ENCODE measurements at places on chromosomes 5 and 9.

DNA sequence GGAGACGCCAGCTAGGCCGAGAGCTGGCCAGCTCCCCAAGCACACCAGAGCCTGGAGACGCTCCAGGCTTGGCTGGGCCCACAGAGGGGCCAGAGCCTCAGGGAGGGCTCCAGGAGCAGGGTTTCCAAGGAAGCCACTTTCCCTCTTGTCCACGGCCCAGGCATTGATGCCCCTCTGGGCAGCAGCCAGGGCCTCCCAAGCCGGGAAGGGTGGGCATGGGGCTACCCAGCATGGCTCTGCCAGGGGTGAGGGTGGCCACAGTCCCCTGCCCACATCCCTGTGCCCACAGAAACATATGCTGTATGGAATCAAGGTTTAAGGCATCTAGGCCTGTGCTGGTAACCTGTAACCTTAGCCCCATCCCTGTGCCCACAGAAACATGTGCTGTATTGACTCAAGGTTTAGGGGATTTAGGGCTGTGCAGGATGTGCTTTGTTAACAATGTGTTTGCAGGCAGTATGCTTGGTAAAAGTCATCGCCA, 1.5 kb upstream of the DPP7 start:
- no peak for DNase-seq

DNA sequence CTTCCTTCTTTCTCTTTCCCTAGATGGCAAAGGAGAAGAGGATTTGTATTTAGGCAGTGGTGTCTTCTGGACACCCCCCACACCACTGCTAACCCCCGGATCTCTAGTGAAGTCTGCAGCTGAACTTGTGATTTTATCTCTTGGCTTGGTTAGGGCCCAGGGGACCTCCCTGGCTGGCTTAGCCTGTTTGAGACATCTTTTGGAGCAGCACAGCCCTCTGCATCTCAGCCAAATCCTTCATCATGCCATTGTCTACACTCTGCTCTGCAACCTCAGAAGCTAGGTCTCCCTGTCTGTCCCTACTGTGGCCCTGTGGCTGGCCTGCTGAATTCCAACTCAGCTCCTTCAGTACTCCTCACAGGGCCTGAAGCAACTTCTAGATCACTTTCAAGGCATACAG, 81.7 kb downstream of the MUSK start:
- DNase-seq = no peak

- DNase-seq = no peak
Observed at GRCh38 chr5:54904425-54904824, 81.0 kb downstream of the ESM1 start.

GRCh38 chr5:135476615-135477581, 24.7 kb upstream of the TIFAB start:
- no peak for DNase-seq

- DNase-seq = no peak
Observed at GRCh38 chr5:26737348-26738265, 300.8 kb downstream of the CDH9 start.

DNA sequence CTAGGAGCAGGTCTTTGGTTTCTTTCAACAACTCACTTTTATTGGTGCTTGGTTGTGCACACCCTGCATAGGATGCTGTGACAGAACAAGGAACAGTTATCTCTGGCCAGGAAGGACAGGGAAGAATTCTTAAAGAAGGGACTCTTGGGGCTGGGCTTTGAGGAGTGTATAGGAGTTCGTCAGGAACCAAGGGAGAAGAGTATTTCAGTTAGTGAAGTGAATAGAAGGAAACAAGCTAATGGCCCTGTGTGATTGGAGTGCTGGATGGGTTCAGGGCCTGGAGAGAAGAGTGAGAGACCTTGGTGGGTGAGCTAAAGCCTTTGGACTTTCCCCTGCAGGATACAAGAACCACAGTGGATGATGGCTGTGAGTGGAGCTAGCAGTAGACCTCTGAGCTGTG, 32.2 kb downstream of the DAB2IP start:
- DNase-seq = no peak

DNA sequence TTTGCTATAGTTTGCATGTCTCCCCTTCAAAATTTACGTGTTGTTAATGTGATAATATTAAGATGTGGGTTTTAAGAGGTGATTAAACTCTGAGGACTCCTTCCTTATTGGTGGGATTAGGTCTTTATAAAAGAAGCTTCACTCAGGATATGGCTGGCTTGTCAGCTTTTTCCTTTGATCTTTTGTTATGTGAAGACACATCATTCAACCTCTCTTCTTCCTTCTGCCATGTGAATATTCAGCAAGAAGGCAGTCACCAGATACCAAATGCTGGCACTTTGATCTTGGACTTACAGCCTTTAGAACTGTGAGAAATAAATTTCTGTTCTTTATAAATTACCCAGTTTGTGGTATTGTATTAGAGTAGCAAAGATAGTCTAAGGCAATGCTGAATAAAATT, 855.9 kb upstream of the CDH10 start:
- no peak for DNase-seq

GRCh38 chr5:176768174-176768970, 42.0 kb upstream of the UNC5A start:
- no peak for DNase-seq

DNA sequence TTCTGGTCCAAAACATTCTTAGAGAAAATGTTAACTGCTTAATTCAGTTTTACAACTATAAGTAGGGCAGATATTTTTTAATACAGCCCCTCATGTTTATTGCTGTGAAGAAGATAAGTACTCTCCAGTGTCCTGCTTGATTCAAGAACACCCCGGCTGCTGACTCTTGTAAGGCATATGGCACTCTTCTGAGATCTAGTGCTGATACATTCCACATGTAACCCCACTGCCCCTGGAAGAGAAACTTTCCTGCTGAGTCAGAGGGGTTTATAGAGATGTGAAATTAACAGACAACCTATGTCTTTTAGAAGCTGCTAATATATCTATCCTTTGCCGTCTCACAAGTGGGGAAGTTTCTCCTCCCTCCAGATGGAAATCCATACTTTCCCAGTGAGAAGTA, 1.0 kb upstream of the MINAR2 start:
- no peak for DNase-seq

GRCh38 chr9:71743217-71743705, 25.1 kb downstream of the CEMIP2 start:
- DNase-seq = no peak

DNA sequence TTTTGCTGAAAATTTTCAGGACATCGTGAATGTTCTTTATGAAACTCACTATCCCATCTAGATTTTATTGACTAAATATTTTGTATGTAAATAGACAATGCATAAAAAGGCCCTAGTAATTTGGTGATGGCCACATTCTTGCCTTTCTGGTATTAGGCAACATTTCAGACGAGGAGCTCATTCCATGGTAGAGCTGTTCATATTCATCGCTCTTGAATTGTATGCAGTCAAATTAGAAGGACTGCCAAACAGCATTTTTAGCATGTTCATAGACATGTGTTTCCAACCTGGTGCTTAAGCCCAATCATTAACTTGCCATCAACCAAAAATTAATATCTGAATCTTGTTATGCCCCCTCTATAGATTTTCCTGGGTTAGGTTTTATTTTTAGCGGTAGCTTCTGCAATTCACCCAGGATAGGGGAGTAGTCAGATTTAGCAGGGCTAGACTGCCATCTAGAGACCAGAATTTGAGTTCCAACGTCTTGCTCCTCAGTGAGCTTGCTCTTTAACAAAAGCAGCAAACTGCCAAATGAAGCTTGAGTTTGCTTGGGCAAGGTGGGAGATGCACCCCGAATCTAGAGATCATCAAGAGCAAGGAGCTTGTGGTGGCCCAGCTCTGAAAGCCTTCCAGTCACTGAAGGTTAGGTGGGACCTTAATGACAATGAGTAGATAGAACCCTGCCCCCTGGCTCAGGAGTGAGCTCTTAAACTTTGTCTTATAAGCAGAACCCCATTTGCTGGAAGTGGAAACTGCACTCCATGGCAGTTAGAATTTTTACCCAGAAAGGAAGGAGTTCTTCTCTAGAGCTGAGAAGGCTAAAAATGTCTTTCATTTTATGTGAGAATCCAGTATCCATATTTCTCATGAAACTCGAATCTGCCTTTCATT, 456.2 kb downstream of the RASEF start:
- no peak for DNase-seq

GRCh38 chr9:32647671-32648070, 12.2 kb upstream of the TAF1L start:
- no peak for DNase-seq

GRCh38 chr5:73693573-73694061, 67.6 kb downstream of the ARHGEF28 start:
- no peak for DNase-seq

- no peak for DNase-seq
Observed at GRCh38 chr5:29039994-29040393, 2001.6 kb upstream of the CDH9 start.

DNA sequence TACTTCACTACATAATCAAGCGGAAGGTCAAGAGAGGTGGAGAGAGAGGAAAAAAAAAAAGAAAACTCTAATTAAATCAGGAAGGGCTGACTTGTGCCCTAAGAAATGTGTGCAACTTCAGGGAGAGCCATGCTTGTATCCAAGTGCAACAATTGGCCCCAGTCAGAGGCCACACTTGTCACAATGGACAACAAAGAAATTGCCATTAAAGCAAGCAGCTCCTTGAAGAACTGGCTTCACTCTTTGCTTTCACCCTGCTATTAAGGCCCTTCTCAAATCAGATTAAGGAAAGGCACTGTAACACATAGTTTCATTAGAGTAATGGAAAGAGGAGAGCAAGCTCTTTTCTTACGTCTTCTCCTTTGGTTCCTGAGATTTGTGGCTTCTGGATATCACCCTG, 480.9 kb upstream of the WWC1 start:
- no peak for DNase-seq

DNA sequence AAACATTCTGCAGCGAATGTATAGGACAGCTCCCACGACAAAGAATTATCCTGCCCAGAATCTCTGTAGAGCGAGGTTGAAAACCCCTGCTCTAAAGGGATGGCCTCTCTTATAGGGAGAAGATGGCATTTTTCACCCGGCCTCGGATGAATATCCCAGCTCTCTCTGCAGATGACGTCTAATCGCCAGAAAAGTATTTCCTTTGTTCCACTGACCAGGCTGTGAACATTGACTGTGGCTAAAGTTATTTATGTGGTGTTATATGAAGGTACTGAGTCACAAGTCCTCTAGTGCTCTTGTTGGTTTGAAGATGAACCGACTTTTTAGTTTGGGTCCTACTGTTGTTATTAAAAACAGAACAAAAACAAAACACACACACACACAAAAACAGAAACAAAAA, 17.4 kb upstream of the RARS1 start:
- DNase-seq = no peak

DNA sequence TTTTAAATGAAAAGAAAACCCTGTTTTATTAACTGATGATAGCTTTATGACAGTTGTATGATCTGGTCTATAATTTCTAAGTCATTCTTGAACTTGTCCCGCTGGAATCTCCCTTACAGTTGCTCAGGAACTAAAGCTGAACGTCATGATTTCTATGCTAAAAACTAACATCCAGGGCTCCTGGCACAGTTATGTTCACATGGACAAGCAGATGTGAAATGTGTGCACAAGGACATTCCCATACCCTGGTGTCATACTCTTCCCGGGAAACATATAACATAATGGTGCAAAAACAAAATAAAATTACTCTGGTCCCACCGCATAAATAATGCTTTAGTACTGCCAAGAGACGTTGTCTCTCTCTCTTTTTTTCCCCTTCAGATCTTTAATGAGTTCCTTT, 134.9 kb downstream of the PRDM6 start:
- DNase-seq = no peak

- no peak for DNase-seq
Observed at GRCh38 chr9:34744295-34745221, 34.6 kb upstream of the CCL21 start.

DNA sequence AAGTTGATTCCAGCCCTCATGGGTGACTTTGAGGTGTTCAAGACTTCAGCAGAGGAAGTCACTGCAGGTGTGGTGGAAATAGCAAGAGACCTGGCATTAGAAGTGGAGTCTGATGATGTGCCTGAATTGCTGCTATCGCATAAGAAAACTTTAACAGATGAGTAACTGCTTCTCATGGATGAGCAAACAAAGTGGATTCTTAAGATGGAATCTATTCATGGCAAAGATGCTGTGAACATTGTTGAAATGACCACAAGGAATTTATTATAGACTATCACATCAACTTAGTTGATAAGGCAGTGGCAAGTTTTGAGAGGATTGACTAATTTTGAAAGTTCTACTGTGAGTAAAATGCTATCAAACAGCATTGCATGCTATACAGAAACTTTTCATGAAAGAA, 17.1 kb upstream of the POU4F3 start:
- DNase-seq = no peak

DNA sequence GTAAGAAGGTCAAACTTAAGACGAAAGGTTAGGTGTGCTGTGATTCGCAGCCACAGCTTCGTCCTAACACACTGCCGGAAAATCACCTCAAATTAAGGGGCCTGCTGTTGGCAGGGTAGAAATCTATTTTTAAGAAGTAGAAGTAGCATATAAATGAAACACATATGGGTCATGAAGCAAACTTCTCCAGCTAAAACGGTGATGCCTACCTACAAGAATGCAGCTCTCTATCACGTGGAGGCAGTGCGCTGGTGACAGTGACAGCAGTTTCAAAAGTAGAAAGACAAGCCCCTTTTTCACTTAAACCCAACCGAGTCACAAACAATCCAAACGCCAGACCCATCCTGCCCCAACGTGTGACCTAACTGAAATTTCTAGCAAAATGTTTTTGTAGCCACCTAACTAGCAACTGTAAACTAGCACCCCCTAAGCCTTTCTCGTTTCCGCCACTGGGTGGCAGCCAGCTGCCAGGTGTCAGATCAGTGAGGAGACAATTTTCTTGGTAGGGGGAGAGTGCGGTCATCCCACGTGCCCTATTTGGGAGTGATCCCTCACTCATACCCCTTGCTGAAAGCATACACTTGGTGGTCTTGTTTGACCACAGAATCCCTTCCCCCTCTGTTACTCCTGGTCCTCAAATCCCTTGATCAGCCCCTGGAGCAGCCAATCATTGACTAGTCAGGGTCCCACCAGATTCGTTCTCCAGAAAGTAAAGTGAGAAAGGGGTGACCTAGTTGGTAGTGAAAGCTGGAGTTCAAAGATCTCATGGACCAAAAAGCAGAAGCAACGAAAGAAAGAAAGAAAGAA, 71.8 kb upstream of the MAMDC2 start:
- peak; percentile 46 for DNase-seq

DNA sequence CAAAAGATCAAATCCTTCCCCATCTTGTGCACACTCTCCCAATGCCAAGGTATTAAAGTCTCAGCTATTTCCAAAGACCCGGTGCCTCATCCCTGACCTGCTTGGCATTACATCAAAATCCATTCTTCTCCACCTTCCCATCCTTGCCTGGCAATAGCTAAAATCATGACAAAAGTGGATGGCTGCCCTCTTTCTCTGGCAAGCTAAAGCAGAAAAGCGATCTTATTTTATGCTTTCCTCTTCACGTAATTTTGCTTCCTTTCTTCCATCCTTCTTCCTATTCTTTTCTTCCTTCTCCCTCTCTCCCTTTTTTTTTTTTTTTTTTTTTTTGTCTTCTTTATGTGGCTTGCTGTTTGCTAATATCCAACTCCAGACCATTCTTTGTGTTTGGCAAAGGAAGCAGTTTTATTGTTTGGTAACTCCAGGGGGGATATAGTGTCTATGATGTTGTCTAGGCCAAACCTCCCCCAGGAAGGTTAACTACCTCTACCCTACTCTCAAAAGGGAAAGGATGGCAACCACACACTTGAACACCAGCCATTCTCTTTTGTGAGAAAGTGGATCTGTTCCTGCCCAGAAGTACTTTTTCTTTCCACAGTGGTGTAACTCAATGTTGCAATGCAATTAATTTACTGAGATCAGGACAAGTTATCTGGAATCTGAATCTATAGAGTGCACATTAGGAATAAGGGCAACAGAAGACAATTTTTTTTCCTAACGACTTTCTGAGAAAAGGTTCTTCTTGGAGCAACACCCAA, 120.9 kb upstream of the TMEM161B start:
- DNase-seq = no peak

- no peak for DNase-seq
Observed at GRCh38 chr5:135063056-135063445, 29.0 kb upstream of the PITX1 start.
